NAMALWA (cell line): ENCODE measurements at places on chromosomes 1 and 21.

- no peak for DNase-seq
These were observed 660.6 kb upstream of the B3GALT2 start for GRCh38 chr1:193846876-193847604.

GRCh38 chr1:183065168-183065706 is 42.0 kb downstream of the LAMC1 start:
- DNase-seq = no peak

DNA sequence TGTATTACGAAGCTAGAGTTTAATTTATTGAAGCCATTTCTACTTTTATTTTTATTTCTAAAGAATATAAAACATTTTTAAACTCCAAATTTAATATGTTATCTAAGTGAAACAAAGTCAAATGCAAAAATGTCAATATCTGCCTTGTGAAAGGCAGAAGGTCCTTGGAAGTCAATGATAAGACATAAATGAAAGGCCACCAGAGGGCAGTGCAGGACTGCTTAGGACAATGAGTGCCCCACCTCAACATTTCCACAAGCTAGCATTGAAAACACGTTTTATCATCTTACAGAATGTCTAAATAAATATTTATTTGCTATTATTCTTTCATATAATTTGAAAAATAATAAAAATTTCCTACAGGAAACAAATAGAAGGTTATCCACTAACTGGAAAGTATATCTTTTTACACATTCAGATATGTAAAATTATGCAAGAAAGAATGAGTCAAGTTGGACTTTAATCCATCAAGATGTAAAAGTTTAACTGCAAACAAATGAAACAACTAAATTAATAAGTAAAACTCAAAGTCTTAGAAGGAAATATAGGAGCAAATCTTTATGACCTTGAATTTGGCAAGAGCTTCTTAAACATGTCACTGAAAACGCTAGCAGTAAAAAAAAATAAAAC is 140.1 kb upstream of the FMN2 start:
- peak; percentile 72 for DNase-seq

DNA sequence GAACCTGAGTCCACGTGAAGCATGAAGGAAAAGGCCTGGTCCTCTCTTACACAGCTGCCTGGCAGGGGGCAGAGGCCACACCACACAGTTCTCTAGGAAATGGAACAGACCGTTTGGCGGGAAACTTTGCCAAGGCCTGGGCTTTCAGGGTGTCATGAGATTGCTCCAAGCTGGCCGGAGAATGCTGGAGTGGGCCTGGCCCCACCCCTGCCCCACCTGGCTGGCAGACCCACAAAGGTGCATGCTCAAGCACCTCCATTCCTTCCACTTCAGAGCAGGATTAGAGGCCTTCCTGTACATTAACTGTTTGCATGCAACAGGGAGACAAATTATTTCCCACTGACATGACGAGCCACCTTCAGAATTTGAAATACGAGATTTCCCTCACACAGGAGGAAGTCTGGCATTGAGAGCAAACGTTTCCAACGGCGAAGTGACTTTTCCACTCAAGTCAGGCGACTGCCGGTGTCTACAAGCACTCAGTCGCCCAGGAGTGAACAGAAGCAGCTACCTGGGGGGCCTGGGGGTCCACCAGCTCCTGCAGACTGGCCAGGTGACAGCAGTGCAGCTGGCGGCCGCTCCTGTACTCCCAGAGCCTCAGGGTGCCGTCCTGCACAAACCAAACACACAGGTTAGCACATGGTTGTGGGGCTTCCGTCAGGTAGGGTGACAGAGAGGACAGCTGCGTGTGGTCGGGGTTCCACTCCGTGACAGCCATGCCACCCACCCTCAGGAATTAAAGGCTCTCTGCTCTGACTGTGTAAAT is 24.0 kb downstream of the WDR4 start:
- DNase-seq = no peak

- DNase-seq = peak; percentile 98
These were observed at the start of gene CNIH4 for GRCh38 chr1:224356685-224357625. CNIH4 (plus strand) TSS chr1:224356879; CDS start chr1:224356925, 46 bp downstream.

DNA sequence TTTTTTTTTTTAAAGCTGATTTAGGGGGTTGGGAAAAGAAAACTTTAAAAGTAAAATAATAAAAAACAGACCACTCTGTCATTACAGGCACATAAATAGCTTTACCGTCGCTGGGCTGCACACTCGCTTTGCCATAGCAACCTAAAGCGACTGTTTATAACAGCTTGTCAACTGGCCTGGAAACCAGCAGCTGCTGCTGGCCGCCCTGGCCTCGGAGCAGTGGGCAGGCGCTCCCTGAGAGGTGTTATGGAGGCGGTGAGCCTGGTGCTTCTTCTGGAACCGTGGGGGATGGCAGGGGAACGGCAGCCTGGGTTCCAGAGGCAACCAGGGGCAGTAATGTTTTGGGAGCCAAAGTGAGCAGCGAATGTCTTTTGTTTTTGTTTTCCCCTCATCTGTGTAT is 45.7 kb downstream of the ATP2B4 start:
- DNase-seq = no peak

- DNase-seq = no peak
These were observed 26.3 kb downstream of the RGS2 start for GRCh38 chr1:192835116-192835515.

DNA sequence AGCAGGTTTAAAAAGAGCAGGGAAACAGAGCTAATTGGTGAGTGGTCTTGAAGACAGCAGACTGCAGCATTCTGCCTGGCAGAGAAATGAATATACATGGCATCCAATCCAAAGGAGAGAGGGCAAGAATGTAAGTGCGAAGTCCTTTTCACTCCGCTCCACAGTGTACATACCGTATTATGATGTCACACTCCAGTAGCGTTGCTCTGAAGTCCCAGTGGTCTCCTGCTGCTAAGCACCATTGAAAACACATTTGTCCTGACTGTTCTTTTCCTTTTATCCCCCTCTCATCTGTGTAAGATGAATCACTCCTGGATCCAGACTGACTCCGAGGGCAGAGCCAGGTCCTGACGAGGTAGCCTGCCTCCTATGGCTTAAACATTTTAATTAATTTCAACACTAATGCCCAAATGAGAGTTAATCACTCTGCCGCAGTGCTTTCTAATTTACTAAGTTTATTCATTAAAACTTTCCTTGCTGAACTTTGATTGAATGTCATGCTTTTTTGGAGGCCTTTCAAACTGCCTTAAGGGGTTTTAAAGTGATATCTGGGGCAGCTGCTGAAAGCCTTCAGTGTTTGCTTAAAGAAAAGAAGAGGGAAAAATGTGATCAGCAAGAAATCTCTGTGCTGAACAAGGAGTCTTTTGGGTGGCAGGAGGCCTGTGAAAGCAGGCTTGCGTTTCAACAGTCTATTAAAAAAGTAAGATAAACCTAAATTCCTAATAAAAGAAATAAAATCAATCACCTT is 227.2 kb downstream of the ATG4C start:
- no peak for DNase-seq

DNA sequence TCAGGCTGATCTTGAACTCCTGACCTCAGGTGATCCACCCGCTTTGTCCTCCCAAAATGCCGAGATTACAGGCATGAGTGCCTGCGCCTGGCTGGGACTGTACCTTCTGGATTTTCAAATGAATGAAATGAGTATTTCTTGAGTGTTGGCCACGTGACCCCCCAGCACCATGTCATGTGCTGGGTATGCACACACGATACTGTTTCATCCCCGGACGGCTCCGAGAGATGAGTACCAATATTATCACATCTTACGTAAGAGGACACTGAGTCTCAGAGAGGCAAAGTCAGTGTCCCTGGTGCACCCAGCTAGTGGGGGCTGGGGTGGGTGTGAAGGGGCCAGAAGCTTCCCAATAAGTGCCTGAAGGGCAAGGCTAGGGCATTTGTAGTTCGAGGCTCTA is 780 bp upstream of the CROCC start:
- no peak for DNase-seq

- DNase-seq = peak; percentile 47
These were observed 5.5 kb upstream of the PLEKHM2 start for GRCh38 chr1:15678578-15678977.
